ENCODE measurements at places on chromosomes 3 and 15.
A peak's percentile ranks its signal among the peaks of the same experiment; 100 is the strongest.

GRCh38 chr15:47394286-47394809 lies 323.0 kb upstream of the SEMA6D start:
- no peak for DNase-seq

DNA sequence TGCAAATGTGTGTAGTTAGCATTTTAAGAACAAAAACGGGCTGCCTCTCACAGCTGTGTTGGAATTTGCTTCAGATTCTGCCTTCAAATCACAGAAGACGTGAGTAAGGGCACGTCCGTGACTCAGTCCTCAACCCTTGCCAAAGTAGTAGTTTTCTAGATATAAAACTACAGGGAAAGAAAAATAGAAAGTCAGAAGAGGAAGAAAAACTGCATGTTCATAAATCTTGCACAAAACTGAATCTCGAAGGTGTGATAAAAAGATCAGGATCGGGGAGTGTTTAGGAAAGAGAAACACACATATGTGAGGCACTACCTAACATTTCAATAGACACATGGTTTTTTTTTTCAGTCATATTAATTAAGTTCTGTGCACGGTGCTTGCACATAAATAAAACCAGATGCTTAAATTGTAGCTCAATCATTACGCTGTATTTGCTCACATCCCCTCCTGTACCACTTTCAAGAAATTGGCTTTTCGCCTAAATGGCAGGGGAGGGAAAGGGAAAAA lies 71.7 kb downstream of the P3H2 start:
- peak; percentile 49 for DNase-seq

DNA sequence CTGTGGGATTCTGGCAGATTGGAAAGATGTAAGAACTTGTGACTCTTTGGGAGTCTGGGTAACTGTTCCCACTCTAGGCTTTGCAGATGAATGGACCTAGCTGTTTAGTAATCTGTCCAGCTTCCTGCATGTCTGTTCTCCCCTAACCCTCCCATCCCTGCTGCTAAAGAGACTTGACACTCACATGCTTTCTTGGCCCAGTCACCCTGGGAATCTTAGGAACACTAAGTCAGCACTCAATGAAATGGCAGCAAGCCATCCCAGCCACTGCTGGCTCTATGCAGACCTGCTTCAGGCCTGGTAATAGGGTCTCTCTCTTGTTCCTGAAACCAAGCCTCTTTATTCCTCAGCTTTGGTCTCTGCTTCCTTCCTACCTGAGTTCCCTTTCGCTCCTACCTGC lies 63.7 kb upstream of the THSD4 start:
- DNase-seq: no peak

DNA sequence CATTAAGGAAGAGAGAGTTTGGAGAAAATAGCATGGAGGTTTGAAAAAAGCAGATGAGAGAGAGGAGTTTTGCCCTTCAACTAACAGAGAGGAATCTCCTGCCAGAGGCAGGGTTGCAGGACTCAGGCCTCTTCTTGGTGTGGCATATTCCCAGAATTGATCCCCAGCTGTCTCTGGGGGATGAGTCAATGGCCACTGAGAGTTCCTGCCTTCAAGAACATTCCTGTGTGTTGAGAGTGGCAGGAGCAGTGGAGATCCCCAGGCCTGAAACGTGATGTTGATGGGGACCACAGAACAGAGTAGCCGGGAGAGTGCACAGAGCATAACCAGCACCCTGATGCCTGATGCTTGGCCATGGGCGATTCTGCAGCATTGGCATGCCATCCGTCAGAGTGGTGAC lies 348.4 kb upstream of the THBS1 start:
- no peak for DNase-seq

- DNase-seq: no peak
Observed at GRCh38 chr3:37800022-37800551, 61.6 kb upstream of the CTDSPL start.

DNA sequence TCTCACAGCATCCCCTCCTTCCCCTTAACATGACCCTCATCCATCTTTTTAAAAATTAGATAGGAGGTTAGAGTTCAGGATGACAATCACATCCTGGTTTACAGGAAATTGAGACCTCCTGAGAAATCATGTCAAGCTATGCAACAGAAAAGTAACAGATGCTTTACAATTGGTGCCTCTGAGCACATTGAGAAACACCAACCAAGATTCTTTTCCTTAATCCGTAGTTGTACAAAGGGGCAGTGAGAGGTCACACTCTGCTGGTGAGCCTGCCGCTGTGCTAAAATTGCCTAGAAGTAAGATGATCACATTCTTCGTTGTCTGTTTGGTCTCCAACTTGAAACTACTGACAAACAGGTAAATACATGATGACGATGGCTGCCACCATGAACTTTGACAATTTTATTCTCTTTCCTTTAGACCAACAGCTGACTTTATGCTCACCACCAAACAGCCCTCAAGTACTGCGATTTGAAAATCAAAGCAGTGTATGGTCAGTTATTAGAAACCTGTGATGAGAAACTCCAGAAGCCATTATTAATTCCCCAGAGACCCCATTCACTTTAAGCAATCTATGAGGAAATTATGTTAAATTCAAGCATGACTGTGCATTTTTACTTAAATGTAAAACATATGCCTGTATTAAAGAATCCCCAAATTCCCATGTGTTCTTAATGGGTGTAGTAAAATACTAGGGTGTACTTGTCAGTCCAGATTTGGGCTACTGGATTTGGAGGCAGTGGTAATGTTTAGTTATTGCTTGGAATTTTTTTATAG lies 210.7 kb upstream of the UBE2E1 start:
- DNase-seq: no peak

- no peak for DNase-seq
Observed at GRCh38 chr3:67037615-67038014, 39.5 kb downstream of the KBTBD8 start.

DNA sequence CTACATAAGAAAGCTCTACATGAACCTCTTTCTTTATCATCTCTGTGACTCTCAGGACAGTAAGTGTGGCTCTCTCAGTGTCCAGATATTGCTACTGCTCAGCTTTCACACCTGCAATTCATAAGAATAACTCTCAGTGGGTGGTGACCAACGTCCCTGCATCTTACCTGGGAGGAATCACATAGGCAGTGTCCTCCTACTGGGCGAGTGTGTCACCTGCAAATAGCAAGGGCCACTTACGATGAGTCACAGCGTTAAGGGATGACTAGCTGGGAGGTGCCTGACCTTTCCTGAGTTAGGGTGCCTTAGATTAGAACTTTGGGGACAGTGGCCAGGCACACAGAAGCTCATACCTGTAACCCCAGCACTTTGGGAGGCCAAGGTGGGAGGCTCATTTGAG lies 90.8 kb upstream of the C3orf80 start:
- DNase-seq: no peak

DNA sequence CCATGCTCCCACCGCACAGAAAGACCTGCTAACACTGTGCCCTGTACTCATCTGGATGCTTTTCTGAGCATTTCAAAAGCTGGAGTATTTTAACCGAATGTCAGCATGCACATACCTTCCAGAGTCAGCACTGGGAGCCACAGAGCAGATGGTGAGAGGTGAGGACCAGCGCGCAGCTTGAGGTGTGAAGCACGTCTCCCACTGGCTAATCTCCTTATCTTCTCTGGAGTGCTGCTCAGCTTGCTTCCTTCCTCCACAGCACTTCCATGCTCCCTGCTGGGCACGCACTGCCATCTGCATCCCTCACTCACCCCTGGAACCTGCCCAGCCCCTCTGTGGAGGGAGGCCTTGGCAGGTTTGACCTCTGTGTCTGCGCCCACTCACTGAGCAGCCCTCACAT lies at the start of gene GNB5:
Gene GNB5 (minus strand): TSS at position 186 of the 400 bp plus-strand sequence. CDS start 6,716 bp downstream, outside the sequence.
- DNase-seq: no peak

- DNase-seq: no peak
Observed at GRCh38 chr3:198028718-198029117, 68.7 kb downstream of the LMLN start.

DNA sequence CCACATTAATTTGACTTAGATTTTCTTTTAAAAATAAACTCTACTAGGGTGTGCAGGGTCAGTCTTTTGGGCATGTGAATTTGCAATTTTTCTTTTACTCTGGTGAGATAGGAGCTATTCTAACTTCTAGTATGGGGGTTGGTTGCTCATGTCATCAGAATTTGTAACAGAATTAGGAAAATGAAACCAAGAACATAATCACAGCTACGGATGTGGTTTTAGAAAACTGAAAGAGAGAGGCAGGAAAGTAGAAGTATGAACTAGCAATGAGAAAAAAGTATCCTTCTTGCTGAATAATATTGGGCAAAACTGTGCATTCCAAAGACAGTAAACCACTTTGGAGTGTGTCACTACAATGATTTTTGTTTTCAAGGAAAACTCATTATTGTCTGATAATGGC lies 43.3 kb downstream of the ADPGK start:
- DNase-seq: no peak

DNA sequence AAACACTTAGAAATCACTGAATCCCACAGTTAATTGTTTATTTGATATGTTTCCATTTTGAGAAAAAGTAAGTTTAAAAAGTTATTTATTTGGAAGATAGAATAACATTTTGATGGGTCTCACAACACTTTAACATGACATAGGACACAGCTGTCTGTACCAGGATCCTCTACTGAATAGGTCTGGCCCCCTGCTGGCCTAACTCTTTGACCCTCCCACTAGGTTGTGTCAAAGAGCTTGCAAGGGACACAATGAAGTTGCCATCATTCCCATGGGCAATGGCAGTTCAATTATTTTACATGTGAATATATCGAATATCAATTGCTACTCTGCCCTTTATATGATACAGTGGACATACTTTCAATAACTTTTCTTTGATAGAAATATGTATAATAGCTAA lies 138.9 kb downstream of the EPHA3 start:
- DNase-seq: peak; percentile 39

- peak; percentile 16 for DNase-seq
Observed at GRCh38 chr15:59687836-59688235, 1.3 kb downstream of the BNIP2 start.

DNA sequence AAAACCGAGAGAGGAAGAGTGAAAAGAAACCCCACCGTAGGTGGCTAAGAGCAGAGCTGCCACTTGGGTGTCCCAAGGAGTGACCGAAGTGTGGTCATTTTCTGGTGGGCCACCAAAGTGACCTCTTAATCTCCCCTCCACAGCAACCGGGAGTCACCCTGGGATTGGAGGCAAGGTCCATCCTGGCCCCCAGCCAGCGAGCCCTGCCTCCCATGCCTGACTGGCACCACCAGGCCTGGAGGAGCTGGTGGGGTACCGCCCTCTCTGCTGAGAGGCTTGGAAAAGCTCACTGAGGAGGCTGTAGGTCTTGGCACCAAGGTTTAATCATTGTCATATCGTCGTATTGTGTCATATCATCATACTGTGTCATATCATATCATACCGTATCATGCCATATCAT lies 74.0 kb upstream of the TRPM1 start:
- no peak for DNase-seq

DNA sequence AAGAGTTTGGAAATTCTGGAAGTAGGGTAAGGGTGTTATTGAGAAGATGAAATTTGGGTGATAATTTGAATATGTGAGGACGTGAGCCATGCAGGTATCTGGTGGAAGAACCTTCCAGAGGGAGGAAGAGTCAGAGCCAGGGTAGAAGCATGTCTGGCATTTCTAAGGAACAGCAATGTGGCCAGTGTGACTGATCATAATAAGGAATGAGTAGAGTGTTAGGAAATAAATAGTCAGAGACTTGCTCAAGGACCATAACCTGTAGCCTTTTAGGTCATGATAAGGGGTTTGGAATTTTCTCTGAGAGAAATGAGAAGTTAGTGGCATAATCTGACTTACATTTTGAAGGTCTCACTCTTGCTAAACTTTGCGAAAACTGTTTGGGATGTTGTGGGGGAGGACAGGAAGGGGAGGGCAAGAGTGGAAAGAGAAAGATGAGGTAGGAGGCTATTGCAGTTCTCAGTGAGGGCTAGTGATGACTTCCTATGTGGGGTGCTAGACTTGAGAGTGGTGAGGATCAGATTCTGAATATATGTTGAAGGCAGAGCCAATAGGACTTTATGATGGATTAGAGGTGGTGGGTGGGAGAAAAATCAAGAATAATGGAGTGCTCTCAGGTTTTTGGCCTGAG lies 568.3 kb downstream of the AGBL1 start:
- no peak for DNase-seq

GRCh38 chr3:188667926-188668325 lies 503.8 kb upstream of the TPRG1 start:
- no peak for DNase-seq

DNA sequence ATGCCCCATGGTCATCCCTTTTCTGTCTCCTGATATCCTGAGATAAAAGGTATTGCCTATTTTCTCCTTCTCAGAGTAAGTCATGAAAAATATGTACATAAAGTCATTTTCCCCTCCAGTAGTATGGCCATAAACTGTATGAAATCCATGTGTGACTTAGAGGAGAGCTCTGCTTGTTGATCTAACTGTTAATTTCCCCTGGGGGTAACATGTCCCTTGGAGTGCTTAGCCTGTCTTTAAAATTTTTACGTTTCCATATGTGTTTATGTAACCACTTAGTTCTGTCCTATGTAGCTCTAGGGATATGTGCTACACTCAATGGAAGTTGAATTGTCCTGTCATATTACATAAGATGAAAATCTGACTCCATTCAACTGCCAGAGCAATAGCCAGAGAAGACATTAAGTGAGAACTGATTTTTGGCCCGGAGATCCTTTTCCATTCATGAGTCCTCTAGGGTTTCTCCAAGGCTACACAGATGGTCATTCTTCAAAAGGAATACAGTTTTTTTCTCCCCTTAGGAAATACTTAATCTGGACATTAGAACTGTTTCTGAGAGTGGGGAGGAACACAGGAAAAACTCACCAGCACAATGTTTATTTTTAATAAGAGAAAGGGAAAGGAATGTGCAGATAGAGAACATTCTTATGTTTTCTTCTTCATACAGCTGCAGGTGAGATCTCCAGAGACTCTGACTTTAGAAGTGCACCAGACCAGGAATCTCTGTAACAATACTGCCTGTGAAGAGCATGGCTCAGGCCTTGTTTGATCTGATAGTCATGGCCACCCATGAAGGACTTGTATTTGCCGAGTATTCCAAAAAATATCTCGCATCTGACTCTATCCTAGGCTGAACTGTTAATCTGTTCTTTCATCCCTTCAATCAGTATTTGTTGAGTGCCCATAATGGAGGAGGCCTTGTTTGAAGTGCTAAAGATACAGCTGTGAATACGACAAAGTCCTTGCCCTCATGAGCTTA lies 29.8 kb upstream of the CLRN1 start:
- DNase-seq: peak; percentile 48

DNA sequence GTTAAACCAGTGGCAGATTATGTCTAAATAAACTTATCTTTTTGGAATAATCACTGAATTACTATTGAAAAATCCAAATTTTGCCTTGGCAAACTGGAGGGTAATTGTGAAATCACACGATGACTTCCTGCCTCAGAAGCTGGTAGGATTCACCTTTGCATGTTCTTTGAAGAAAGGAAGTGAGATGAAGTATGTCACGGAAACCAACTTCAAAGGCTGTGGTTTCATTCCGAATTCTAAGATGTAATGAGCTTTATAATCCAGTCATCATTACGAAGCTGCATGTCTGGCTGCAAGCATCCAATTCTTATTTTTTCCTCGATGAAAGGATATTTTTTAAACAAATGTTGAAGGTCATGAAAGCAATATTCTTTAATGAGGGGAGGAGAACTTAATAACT lies 15.0 kb upstream of the ZBED2 start:
- DNase-seq: no peak

- DNase-seq: no peak
Observed at GRCh38 chr3:137477614-137478013, 286.5 kb upstream of the SOX14 start.

- DNase-seq: no peak
Observed at GRCh38 chr3:35296533-35296932, 342.8 kb upstream of the ARPP21 start.

GRCh38 chr3:187946163-187946691 lies 201.0 kb upstream of the BCL6 start:
- DNase-seq: no peak

- DNase-seq: no peak
Observed at GRCh38 chr3:177714945-177715344, 517.7 kb upstream of the TBL1XR1 start.

All from eye (tissue), 1 donor.